Osteoblast (primary cell): ENCODE measurements at places on chromosomes 4 and X. TPM values are rescaled to one million over a fixed set of nuclear protein-coding genes. Genes with fewer than 3 reads are reported as not detected.

DNA sequence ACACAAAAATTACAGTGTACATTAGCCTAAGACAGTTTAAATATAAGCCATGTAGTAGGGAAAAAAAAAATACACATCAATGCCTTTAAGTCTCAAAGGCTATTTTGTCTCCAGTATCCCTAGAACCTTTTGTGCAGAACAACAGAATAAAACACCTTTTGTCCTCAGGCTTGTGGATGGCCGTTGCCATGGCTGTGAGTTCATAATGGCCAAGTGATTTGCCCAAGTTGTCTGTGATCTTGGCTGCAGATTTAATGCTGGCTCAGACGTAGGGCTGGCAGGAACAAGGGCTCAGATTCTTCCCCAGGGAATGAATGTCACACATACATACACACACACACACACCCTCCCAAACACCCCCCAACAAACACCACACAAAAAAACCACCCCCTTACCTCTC, 25.3 kb downstream of the GPM6B start:
- no peak for DNase-seq

Gene BTC
- total RNA-seq: 0.29 and 0.36 TPM in 2 replicates

Gene NSUN7
- under 0.01 and 0.29 TPM in 2 replicates for total RNA-seq

Gene RASGEF1B
- total RNA-seq: 4.1 and 5.8 TPM in 2 replicates

Gene PPP1R2C
- not detected in 2 replicates for total RNA-seq

Gene ZNF275
- 11.2 and 12.1 TPM in 2 replicates for total RNA-seq

Gene CITED1
- total RNA-seq: not detected in 2 replicates

GRCh38 chr4:73894001-73894400, 24.8 kb downstream of the CXCL1 start:
- DNase-seq: no peak

DNA sequence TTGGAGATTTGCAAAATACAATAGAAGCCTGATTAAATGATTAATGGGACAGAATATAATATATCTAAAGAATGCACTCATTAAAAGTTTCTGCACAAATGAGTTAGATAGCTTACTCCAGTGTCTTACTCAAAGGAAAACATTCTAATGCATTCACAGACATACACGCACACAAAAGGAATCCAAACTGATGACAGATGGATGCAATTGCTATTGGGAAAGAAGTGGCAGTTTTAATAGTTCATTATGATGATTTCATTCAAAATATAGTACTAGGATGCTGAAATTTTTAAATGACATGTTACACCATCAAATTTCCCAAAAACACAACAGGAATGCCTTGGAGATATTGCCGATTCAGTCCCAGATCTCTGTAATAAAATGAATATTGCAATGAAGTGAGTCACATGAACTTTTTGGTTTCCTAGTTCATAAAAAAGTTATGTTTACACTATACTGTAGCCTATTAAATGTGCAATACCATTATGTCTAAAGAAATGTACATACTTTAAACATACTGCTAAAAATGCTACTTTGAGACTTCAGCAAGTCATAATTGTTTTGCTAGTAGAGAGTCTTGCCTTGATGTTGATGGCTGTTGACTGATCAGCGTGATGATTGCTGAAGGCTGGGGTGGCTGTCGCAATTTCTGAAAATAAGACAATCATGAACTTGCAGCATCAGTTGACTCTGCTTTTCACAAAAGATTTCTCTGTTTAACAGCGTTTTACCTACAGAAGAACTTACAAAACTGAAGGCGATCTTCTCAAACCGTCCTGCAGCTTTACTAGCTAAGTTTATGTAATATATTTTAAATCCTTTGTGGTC, 45.6 kb downstream of the BBS12 start:
- DNase-seq: peak; percentile 41

DNA sequence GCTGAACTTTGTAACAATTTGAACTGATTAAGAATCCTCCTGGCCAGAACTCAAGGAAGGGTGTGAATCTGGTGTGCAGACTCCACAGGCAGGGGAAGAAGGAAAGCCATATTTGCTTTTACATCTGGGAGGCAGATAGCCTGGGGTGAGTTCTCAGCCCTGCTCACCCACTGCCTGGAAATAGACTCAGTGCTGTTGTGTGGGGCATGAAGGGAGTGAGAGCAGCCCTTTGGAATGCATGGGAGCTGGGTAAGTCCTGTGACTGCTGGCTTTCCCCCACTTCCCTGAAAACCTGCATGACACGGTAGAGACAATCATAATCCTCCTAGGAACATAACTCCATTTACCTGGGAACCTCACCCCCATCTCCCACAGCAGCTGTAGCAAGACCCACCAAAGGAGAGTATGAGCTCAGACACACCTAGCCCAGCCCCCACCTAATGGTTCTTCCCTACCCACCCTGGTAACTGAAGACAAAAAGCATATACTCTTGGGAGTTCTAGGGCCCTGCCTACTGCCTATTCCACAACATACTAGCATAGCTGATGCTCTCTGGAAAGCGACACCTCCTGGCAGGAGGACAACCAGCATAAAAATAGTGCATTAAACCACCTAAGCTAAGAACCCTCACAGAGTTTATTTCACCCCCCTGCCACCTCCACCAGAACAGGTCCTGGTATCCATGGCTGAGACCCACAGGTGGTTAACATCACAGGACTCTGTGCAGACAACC, 59.3 kb upstream of the UBQLN2 start:
- no peak for DNase-seq

DNA sequence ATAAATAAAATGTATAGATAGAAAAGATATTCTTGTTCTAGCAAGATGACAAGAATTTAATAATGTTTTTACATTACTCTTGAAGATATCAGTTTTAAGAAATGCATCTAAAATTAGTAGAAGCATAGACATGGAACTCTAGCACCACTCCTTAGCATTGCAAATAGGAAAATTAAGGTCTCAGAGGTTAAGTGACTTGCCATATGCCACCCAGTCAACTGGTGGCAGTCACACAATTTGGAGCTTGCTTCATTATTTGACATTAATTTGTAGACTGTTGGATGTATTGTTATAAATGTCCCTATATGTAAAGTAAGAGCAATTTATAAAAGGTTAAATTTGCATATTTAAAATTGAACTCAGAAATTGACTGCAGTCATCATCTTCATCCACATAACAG, 20.8 kb downstream of the GPM6A start:
- DNase-seq: no peak

Gene VSIG4
- 0.72 TPM in 1 of 2 replicates, not detected in the other for total RNA-seq

DNA sequence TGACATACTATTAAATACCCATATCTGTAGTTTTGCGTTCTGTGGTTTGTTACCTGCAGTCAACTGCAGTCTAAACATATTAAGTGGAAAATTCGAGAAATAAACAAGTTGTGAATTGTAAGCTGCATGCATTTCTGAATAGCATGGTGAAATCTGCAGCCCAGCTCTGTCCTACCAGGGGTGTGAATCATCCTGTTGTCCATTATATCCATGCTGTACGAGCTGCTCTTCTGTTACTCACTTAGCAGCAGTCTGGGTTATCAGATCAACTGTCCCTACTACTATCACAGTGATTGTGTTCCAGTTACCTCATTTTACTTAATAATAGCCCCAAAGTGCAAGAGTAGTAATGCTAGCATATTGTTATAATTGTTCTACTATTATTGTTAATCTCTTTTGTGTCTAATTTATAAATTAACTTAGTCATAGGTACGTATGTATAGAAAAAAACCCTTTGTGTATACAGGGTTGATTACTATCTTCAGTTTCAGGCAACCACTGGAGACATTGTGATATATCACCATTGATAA, 173.7 kb upstream of the FAT4 start:
- DNase-seq: no peak

- DNase-seq: no peak
Observed at GRCh38 chr4:27248829-27249228, 388.2 kb downstream of the STIM2 start.

Gene TMSB15A
- total RNA-seq: 0.29 TPM in 1 of 2 replicates, not detected in the other

DNA sequence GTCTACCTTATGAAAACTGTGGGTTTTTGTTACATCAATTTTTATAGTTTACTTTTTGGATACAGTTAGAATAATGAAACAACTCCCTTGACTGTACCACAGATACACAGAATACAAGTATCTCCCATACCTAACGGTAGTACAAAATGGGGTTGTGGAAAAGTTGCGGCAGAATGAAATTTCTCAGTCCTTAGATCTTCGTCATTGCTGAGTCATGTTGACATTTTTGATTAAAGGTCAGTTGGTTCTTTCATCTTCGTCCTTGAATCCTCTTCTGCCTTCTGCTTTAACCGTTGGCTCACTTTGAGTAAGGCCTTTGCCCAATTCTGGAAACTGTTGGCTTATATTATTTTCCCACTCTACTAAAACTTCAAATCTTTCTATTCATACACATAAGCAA, 75.6 kb downstream of the TRIML1 start:
- DNase-seq: no peak

DNA sequence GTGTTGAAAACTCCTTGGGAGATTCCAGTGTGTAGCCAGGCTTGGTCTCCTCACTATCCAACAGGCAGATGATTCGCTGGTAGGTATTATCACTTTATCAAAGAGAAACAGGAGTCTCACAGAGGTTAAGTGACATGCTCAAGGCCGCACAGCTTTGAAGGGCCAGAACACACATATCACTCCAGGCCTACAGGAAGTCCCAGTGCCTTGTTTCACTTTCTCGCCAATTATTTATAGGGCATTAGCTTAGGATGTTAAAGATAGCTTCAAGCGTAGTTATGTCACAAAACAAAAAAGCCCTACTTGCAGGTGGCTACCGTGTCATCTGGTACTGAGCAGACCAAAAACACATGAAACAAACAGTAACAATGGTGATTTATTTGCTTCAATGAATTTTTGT, 13.2 kb downstream of the ATP8A1 start:
- DNase-seq: no peak

DNA sequence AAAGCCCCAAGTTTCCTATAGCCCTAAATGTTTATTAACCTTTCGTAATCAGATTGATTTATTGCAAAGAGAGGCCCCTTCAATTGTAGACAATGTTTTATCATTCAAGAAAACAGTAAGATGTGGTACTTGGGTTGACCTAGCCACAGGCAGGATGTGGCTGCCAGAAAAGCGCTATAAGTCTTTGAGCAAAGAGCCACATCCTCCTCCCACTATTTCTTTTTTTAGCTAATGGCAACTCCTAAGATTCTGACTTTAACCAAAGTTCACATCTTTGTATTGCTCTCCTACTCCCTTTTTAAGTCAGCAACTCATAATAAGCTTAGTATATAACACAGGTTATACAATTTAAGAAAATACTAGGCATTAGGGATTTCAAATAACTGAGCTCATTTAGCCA, 70.7 kb upstream of the PPP3CA start:
- DNase-seq: no peak

Gene MAGEB10
- total RNA-seq: not detected in 2 replicates

Gene VEGFC
- 55.4 and 56.9 TPM in 2 replicates for total RNA-seq

- no peak for DNase-seq
Observed at GRCh38 chr4:25075129-25075528, 44.4 kb upstream of the LGI2 start.

Gene HDX
- 5.1 and 5.3 TPM in 2 replicates for total RNA-seq

GRCh38 chrX:38859602-38860001, 58.3 kb downstream of the MID1IP1 start:
- no peak for DNase-seq

Gene CABS1
- not detected in 2 replicates for total RNA-seq

DNA sequence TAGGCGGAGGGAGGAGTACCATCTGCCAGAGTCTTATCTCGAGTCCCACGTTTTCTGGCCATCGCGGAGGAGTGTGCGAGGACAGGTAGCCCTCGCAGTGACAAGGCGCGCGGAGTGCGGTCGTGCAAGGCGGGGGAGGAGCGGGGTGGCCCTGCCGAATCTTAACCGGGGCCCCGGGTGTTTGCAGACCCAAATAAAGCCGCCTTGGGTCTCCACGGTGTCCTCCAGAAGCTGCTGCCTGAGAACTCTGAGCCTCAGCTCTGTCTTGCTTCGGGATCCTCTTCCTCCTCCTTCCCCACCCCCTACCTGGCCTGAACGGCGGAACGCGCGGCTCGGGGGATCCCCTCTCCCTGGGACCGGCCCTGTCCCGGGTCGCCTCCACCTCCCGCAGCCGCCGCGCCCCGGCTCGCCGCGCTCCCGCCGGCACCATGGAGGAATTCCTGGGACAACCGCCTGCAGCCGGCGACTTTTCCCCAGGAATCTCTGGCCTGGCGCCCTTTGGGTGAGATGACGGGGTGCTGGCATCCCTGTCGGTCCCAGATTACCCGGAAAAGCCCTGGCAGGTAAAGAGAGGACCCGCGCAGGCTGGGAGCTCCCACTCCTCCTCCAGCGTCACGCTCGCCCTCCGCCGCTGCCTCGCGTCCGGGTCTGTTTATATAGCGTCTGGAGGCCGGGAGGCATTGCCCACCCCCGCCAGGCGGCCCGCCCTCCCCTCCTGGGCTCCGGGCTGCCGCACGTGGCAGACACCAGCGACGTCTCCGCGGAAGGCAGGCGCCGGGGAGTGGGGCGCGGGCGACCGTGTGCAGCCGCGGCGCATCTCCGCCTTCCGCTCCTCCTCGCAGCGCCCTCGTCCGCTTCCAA, at the start of gene GALNTL6:
Gene GALNTL6 (plus strand): TSS at position 740 of the 861 bp plus-strand sequence.
- DNase-seq: peak; percentile 27

- no peak for DNase-seq
Observed at GRCh38 chr4:179331362-179331761, 1889.1 kb upstream of the AGA start.

Gene BEND2
- not detected in 2 replicates for total RNA-seq

Gene WAS
- total RNA-seq: 0.36 TPM in 1 of 2 replicates, not detected in the other

- DNase-seq: no peak
Observed at GRCh38 chr4:140089216-140089615, 64.8 kb downstream of the MAML3 start.

DNA sequence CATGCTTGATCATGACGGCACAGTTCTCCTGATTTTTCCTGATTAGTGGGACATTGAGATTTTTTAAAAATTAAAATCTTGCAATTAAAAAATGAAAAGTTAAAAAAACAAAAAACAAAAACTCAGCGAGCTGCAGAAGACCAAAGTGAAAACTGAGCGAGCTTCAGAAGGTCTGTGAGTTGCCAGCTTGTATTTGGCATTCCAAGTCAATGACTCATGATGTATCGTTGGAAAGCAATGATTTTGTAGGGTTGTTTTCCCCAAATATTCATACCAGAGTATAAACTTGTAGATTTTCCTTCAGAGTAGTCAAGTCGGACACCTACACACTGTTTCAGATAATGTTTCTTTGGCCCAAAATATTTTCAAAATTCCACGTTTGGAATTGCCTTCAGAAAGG, 76.9 kb downstream of the LRRC66 start:
- DNase-seq: peak; percentile 36

GRCh38 chr4:75916091-75916661, 13.9 kb upstream of the PPEF2 start:
- DNase-seq: peak; percentile 86

- DNase-seq: no peak
Observed at GRCh38 chr4:101238706-101239105, 108.6 kb downstream of the PPP3CA start.

GRCh38 chrX:124518885-124519284, 172.5 kb downstream of the SH2D1A start:
- DNase-seq: no peak

- DNase-seq: no peak
Observed at GRCh38 chr4:185144601-185145240, 1.7 kb downstream of the SLC25A4 start.

DNA sequence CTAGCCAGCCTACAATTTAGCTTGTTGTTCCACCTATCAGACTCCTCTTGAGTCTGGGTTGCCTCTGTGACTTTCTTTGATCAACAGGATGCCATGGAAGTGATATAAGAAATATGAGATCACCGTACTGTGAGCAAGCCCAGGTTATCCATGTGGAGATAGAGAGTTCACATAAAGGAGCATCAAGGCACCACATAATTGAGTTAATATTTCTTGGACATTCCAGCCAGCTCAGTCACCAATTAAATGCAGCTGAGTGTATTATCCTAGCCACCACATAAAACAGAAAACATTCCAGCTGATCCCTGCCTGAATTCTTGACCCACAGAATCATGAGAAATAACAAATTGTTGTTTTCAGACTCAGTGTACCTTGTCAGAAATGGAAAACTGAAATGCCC, 253.6 kb downstream of the PPP1R2C start:
- DNase-seq: no peak

Gene CYSLTR1
- total RNA-seq: under 0.01 TPM in 1 of 2 replicates, not detected in the other
